ENCODE measurements at places on chromosomes 11 and 22. TPM values are rescaled to one million over a fixed set of nuclear protein-coding genes. Genes with fewer than 3 reads are reported as not detected.

- no peak for DNase-seq
Observed at GRCh38 chr11:65610404-65610803, 3.6 kb downstream of the MAP3K11 start.

GRCh38 chr22:46934746-46935491 is 172.5 kb downstream of the TBC1D22A start:
- peak; percentile 85 for DNase-seq

- no peak for DNase-seq
Observed at GRCh38 chr11:28058333-28058732, 49.6 kb downstream of the KIF18A start.

Gene OR6A2
- total RNA-seq, result 0.27 TPM

Gene MYEOV
- 7.0 TPM for total RNA-seq

Gene SHISAL1
- total RNA-seq, result 11.4 TPM

Gene KRTAP5-11
- not detected for total RNA-seq

DNA sequence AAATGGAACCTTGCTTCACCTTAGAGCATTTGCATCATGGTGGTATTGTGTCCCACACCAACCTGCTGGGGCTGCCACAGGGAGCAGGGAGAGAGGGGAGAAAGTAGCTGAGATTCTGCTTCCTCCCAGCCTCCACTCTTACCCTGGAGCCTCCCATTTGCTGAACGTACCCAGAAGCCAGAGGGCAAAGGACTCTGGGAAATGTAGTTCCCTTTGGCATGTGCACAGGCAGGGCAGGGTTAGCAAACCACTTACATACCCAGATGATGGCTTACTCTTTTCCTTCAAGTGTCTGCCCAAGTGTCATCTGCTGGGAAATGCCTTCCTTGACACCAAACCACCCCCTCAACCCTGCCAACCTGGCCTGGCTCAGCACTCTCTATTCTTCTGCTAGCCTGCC is 16.9 kb downstream of the SMIM38 start:
- DNase-seq, result no peak

Gene APOA1
- total RNA-seq, result 70.3 TPM

Gene SDHAF2
- 51.5 TPM for total RNA-seq

Gene RIC3
- total RNA-seq, result not detected

GRCh38 chr11:78696177-78696576 is 121.5 kb upstream of the NARS2 start:
- DNase-seq, result no peak

Gene OR10A2
- not detected for total RNA-seq

- no peak for DNase-seq
Observed at GRCh38 chr22:30918761-30919160, 49.8 kb downstream of the MORC2 start.

- DNase-seq, result peak; percentile 75
Observed at GRCh38 chr11:8070417-8071115, 10.4 kb upstream of the TUB start.

GRCh38 chr11:22787551-22788162 is 41.9 kb downstream of the SVIP start:
- peak; percentile 76 for DNase-seq

GRCh38 chr11:36333897-36334296 is 37.8 kb downstream of the PRR5L start:
- DNase-seq, result peak; percentile 45

Gene TCF20
- total RNA-seq, result 27.4 TPM

DNA sequence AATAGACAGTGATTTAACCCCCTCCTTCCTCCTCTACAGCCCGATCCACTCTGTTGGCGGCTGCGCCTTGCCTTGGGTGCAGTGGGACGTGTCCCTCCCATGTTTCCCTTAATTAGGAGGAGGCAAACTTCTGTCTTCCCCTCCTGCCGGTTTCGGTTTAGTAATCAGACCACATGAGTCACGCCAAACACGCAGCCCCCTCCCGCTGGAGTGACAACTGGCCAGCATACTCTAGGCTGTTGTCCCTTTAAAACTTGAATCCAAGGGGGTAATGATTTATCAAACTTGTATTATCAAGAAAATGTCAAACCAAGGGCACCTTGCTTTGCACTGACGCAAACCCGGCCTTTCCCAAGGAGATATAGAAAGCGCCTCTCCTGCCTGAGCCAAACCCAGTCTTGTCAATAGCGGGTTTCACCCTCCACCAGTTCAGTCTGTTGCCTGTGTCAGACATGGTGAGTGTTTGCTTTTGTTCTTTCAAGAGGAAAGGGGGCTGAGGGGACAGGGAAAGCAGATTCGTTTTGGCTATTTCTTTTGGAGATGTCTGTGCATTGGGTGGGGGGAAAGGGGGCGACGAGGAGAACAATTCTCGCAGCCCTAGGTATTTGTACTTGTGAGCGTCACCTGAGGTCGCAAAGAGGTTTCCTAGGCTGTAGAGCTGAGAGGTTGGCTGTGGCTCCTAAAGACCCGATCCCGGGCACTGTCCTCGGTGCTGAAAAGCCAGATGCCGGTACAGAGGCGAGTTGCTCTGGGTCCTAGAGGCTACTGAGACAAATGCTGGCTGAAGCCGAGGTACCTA is at the start of gene SLC6A5:
Gene SLC6A5 (plus strand): TSS at position 388 of the 799 bp plus-strand sequence. CDS start 65 bp downstream, at position 453.
- peak; percentile 35 for DNase-seq

GRCh38 chr11:637593-638521 is 788 bp downstream of the DRD4 start:
- no peak for DNase-seq

Gene POLR2F
- total RNA-seq, result 18.3 TPM

Gene FGF3
- not detected for total RNA-seq

Gene MFRP
- 0.08 TPM for total RNA-seq

Gene GRIK4
- not detected for total RNA-seq

Gene ANKRD49
- 13.7 TPM for total RNA-seq

- no peak for DNase-seq
Observed at GRCh38 chr22:37274380-37274862, 7.9 kb upstream of the CYTH4 start.

Gene DBX1
- not detected for total RNA-seq

GRCh38 chr11:118892514-118892913 is 8.8 kb downstream of the CXCR5 start:
- DNase-seq, result no peak

- DNase-seq, result no peak
Observed at GRCh38 chr22:20653795-20654342, 120.0 kb upstream of the SERPIND1 start.
